ENCODE measurements at places on chromosomes 5 and 9.

DNA sequence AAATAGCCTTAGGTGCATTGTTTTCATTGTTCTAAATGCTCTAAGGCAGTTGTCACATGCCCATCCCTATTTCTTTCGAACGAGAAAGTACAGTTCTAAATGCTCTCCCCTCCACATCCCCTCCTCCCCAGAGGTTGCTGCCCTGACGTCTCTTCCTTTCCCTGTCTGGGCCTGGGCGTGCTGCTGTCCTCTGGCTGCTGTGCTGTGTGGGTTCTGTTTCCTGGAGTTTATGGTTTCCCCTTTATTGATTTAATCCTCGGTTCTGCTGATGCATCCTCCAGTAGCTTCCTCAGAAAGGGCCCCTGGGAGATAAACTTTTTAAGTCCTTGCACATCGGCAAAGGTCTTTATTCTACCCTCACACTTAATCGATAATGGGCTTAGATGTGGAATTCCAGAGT is 48.8 kb downstream of the MVB12B start:
- DNase-seq = no peak

- DNase-seq = no peak
Measured at GRCh38 chr9:96674906-96675538, 19.9 kb upstream of the PRXL2C start.

DNA sequence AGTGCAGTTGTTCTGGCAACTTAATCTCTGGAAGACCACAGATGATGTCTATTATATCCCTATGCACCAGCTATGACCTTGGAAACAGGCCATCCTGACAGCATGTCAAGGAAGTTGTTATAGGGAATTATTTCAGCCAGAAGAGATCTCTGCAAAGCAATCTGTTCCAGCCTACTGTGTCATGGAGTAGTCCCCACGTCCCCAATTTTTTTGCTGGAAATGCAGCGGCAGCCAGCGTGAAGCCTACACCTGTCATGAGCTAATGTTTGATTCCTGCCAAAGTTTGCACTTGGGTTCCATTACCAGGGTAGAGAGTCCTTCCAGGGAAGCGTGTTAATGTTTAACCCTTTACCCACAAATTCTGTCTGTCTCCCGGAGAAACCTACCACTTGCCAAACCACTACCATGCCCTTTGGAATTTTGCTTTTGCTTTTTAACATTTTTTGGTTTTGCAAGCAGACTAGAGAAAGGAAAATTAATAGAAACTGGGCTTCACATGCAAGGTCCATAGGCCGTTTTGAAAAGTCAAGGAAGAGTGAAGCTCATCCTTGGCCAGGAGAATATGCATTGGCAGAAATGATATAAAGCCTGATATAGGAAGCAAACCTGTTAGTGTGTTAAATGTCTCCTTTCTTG is 174.9 kb upstream of the SPRY4 start:
- DNase-seq = no peak

DNA sequence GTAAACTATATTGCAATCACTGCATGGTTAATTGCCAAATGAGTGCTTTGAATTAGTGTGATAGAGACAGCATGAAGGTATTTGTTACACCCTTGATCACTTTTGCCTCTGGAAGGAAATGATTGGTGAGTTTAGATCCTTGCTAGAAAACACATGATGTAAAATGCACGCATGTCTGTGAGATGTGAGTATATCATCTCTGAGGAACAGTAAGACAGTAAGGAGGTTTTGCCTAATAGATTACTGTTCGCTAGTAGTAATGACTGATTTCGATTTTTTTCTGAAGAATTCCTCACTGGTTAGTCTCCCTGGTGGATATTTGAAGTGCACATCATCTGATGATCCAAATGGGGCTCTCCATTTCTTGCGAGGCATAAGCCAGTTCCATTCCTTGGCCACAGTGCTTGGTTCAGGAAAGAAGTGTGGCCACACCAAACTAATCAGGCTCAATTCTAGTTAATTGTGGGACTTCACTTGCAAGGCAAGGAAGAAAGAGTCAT is 156.4 kb upstream of the ADRA1B start:
- no peak for DNase-seq

DNA sequence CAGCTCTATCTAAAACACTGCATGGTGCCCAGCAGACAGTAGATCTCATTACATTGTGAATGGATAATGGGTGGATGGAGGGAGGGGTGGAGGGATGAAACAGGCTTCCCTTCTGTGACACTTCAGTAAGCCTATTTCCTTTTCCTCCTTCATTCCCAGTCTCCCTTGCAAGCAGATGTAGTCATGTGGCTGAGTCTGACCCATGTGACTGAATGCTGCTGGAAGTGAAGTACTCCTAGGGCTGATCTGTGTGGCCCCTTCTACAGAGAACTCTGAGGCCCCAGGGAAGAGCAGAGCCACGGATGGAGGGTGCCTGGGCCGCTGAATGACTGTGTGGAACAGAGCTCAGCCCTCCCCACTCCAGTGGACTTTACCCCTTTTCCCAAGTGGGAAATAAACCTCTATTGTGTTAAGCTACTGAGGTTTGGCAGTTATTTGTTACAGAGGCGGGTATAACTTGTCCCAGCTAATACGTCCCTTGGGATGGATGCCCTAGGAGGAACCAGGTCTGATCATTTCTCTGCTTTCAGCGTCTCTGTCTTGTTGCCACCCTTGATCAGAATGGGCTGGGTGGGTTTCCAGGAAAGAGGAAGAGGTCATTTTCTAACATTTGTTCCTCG is 176.1 kb upstream of the MVB12B start:
- DNase-seq = no peak

- DNase-seq = no peak
Measured at GRCh38 chr9:93308158-93308602, 124.2 kb downstream of the WNK2 start.

DNA sequence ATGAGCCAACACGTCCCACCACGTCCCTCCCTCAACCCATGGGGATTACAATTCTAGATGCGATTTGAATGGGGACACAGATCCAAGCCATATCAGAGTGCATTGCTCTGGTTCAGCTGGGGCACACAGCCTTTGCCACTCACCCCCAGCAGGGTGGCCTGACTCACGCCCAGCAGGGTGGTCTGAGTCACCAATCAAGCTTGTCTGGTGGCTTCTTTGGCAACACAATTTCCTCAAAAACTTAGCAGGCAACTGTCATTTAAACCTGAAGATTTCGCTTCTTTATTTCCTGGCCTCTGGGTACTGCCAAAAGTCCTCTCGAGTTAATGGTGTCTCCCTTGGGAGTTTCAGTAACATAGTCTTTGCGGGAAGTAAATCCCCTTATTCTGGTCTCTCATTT is 16.3 kb upstream of the SEMA5A start:
- no peak for DNase-seq

GRCh38 chr5:6243706-6244338 is 134.5 kb downstream of the MED10 start:
- no peak for DNase-seq

DNA sequence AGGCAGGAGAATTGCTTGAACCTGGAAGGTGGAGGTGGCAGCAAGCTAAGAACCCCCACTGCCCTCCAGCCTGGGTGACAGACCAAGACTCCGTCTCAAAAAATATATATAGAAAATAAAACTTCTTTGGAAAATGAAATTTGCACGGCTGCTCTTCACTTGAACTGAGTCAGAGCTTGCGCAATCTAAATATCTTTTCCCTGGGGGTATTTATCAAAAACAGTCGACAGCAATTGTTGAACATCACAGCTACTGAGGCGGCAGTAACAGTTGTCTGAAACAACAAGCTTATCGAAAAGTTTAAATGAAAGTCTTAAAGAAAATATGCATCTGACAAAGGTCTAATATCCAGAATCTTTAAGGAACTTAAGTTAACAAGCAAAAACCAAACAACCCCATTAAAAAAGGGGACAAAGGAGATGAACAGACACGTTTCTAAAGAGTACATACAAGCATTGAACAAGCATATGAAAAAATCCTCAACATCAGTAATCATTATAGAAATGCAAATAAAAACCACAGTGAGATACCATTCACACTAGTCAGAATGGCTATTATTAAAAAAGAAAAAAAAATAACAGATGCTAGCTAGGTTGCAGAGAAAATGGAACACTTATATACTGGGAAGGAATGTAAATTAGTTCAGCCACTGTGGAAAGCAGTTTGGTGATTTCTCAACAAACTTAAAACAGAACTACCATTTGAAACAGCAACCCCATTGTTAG is 153.6 kb upstream of the CDH9 start:
- DNase-seq = no peak
